Amniotic stem cell (primary cell): ENCODE measurements at places on chromosomes 7 and 10.

- DNase-seq: no peak
Measured at GRCh38 chr7:33089142-33089541, 20.1 kb downstream of the RP9 start.

DNA sequence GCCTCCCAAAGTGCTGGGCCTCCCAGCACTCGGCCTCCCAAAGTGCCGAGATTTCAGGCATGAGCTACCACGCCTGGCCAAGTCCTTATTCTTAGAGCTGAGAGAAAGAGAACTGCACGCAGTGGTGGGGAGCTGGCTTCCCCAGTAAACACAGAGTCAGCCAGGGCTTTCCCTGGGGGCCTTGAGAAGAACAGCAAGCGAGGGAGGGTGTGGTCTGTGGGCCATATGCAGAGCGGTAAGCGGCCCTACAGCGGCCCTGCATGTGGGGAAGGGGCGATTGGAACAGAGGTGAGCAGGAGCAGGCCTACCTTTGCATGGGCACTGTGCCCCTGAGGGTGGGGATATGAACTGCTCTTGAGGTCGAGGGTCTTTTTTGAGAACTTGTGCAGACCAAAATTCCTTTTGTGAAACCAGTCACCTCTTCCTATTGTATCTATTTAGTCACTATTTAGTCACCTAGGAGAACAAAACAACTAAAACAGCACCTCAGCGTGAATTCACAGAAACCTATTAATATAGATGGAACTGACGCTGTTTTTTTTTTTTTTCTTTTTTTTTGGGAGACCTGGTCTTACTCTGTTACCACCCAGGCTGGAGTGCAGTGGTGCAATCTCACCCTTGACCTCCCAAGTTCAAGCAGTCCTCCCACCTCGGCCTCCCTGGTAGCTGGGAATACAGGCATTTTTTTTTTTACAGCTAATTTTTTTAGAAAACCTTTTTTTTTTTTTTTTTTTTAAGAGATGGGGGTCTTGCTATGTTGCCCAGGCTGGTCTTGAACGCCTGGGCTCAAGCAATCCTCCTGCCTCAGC, 36.9 kb upstream of the SH2D4B start:
- DNase-seq: no peak

- DNase-seq: no peak
Measured at GRCh38 chr10:50614444-50615137, 9.2 kb downstream of the SGMS1 start.

DNA sequence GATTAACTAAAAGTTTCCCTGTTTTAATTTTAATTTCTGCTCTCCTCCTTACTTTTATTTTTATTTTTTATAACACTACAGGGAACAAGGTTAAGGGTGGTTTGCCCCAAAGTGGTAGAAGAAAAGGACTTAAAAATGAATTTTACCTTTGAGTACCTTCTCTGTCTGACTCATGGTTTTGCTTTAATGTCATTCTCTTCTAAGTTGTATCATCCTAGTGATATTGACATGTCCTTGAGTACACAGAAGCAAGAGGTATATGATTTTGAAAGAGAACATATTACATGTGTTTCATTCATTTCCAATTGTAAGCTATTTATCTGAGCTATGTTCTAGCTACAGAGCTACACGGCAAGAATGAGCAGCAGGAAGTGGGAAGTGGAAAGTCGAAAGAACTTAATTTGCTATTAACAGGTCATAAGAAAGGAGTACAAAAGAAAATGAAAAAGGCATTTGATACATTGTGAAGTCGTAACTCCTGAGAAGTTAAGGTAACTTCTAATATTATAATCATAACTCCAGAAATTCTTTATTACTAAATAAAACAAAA, 112.5 kb downstream of the SEMA3A start:
- DNase-seq: no peak

- no peak for DNase-seq
Measured at GRCh38 chr7:43799605-43800004, 41.1 kb downstream of the BLVRA start.

GRCh38 chr7:41205600-41205999, 497.3 kb downstream of the INHBA start:
- no peak for DNase-seq

- DNase-seq: no peak
Measured at GRCh38 chr7:50229964-50230363, 74.6 kb upstream of the IKZF1 start.

GRCh38 chr10:28734938-28735759, 57.8 kb downstream of the BAMBI start:
- DNase-seq: peak; percentile 91

DNA sequence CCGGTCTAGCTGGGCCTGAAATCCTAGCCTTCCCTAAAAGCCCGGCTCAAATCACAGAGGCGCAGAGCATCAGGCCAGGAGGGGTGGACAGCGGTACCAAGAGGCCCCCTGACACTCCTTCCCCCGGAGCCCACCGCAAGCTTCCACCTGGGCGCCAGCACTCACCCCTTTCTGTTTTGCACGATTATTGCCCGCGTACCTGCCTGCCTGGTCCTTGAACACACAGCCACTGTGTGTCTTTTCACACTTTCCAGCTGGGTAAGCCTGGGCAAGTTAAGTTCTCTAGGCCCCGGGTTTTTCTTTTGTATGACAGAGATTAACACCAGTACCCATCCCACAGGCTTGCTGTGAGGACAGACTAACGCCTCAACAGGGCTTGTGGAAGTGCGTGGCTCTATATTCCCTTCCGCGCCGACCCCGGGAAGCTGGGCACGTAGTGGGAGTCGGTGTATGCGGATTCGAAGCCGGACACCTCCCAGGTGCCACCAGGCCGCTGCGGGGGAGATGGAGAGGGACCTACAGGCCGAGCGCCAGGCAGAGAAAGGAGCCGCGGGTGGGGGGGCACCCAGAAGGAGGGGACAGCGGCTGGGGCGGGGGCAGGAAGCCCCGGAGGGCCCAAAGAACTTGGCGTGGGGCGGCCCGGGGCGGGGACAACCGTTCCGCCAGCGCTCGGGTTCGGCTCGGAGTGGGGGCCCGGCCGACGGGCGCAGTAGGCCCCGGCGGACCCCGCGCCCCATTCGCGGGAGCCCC, 792 bp downstream of the ZNF746 start:
- DNase-seq: peak; percentile 3

DNA sequence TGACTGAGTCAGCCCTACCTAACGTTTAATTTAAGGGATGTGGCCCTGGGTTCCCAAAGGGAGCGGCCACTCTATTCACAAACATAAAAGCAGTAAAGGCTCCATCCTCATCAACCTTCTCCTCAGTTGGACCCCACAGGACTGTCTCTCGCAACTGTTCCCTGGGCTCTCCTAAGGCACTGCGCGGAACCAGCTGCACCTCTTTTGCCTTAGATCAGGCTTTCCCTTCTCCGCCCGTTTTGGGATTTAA, 689 bp upstream of the GTPBP4 start:
- DNase-seq: no peak

DNA sequence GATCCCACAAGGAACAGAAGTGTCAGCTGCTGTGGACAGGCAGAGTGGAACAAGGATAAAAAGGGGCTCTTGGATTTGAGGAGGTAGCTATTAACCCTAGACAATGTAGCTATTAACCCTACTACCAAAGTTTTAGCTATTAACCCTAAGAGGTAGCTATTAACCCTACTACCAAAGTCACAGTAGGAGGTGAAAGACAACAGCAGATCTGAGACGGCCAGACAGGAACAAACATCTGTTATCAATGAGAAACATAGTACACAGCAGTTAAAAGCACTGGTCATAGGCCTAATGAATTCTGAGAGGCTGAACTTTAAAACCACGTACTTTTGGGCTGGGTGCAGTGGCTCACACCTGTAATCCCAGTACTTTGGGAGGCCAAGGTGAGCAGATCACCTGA, 11.9 kb downstream of the ERCC6 start:
- DNase-seq: no peak

DNA sequence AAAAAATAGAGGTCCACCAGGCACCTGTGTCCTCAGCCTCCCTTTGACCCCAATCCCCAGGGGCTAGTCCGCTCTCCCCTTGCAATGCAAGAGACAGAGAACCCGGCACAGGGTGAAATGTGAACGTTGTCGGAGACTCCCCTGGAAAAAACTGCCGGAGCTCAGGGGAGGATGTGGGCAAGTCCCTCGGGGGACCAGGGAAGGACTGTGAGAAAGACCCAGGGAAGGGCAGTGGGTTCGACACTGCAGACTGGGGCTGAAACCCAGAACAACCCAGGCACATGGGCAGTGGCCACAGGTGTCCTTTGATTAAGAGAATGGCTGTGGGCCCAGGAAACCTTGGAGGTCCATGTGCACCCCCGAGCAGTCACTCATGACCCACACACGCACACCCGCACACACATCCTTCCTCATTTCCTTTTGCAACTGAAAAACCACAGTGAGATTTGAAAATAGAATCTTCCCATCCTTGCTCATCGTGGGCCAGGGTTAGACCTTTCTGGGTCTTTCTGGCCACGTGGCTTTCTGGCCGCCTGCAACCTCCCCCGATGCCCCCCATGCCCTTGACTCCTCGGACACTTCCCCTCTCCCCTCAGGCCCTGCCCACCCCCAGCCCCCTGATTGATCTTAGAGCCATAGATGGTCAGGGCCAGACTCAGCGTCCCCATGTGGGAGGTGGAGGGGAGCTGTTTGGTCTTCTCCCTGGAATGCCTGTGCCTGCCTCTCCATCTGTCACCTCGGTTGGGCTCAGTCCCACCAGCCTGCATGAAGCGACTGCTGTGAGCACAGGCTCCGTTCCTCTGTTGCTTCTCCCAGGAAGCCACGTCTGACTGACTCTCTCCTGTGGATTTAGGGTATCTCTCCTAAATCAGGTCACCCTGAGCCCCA, 7.9 kb downstream of the LAT2 start:
- no peak for DNase-seq

DNA sequence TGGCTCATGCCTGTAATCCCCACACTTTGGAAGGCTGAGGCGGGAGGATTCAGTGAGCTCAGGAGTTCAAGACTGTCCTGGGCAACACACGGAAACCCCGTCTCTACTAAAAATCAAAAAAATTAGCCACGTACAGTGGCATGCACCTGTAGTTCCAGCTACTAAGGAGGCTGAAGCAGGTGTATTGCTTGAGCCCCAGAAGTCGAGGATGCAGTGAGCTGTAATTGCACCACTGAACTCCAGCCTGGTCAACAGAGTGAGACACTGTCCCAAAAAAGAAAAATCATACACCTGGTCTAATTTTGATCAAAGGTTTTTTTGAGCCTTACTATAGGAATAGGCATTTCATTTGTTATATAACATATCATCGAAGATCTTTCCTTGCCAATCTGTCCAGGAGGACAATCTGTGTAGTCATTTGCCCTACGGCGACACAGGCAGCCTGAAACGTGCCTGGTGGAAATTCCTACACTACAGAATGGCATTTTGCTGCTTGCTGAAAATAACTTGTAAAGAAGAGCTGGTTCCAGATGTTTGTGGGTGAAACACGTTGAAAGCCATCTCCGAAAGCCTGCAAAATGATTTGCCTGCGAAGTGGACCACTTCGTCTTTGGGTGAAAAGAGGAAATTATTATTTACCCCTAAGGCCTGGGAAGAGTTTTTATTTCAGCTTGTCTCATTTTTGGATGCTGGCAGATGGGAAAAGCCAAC, 31.3 kb upstream of the GDI2 start:
- DNase-seq: no peak

DNA sequence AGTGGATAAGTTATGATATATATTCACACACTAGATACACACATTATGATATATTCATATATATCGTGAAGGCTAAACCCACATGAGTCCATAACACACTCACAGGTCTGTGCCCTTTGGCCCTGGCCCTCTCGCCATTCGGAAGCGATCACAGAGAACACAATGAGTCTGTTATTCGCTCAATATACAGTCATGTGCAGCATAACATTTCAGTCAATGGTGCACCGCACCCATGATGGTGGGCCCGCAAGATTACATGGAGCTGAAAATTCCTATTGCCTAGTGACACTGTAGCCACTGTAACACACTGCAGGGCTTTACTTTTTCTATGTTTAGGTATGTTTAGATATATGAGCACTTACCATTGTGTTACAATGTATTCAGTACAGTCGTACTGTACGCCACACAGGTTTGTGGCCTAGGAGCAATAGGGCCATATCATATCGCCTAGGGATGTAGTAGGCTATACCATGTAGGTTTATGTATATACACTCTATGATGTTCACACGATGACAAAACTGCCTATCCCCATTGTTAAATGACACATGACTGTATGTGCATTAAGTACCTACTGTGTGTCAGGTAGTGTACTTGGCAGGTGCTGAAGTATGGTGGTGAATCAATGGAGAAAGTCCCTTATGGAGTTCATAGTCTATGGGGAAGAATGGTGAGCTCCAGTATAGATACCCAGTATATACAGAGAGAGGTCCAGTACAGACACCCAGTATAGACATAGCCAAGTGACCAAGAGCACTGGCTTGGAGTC, 198.8 kb upstream of the KLF14 start:
- DNase-seq: no peak

DNA sequence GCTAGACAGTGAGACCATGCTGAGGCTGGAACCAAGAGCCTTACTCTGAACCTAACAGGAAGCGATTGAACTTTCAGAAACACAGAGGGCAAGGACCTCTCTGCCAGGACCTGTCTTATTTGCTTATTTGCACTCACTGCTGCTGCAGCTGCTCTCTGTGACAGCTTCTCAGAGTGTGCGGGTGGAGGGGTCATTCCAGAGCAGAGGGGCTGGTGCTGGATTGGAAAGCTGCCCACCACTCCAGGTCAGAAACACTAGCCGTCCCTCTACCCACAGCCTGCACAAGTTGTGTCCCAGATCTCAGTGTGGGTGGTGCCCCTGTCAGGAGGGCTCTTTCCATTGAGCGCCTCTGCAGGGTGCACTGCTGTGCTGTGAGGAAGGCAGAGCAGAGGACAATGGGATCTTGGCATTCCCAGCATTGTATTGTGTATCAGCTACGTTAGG, 126.2 kb downstream of the CCNY start:
- DNase-seq: no peak
